T-helper 2 cell (primary cell): ENCODE measurements at places on chromosomes 6 and 20.

- no peak for DNase-seq
Observed at GRCh38 chr20:64050261-64051032, 1.0 kb upstream of the SOX18 start.

GRCh38 chr20:834151-834746 is 734 bp downstream of the FAM110A start:
- DNase-seq, result no peak

DNA sequence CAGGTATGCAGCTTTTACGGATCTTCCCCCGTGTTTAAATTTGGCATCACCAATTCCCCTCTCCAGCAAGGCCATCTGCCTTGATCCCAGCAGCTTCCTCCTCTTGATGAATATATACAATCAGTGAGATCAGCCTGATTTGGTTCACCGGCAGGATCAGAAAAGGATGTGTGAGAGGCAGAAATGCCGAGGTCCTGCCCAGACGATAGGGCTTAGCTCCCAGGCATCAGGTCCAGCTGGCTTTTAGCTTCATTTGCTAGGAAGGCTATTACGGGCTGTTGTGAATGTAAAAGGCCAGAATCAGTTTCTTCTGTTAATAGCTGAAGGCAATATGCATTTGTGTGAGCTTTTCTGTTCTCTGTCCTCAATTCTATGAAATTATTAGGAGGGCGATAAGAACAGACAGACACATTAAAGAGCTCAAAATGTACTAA is 372.8 kb downstream of the BTBD9 start:
- no peak for DNase-seq

GRCh38 chr6:14276667-14277404 is 159.3 kb downstream of the CD83 start:
- no peak for DNase-seq

- DNase-seq, result no peak
Observed at GRCh38 chr6:146857980-146858347, 259.2 kb downstream of the ADGB start.

DNA sequence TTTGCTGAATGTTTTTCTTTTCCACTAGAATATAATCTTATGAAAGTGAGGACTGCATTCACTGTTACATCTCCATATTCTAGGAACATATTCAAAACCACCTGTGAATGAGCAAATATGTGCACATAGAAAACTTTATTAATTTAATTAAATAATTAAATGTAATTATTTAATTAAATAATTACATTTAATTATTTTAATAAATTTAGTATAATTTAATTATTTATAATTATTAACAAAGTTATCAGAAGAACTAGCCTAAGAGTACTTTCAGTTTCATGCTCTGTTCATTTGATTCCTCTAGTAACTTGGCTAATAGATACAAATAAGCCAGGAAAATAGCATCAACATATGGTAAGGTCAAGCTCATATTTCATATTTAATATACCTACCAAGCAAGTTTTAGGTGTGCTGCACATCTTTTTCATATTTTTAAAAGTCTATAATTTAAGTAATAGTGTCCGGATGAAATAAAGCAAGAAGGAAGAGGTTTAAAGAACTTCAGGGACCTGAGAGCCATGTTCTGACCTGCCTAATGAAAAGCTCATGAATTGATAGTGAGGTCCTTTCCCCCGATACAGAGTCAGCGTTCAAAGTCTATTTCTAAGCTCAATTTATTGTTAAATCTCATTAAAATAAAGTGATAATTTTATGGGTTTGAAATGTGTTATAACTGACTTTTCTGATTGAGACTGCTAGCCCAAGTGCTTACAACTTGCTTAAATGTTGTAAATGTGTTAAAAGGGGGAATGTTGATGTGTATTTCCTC is 361.4 kb upstream of the FLRT3 start:
- no peak for DNase-seq
